ENCODE measurements at places on chromosomes 2 and 18. TPM values are rescaled to one million over a fixed set of nuclear protein-coding genes. Genes with fewer than 3 reads are reported as not detected.

DNA sequence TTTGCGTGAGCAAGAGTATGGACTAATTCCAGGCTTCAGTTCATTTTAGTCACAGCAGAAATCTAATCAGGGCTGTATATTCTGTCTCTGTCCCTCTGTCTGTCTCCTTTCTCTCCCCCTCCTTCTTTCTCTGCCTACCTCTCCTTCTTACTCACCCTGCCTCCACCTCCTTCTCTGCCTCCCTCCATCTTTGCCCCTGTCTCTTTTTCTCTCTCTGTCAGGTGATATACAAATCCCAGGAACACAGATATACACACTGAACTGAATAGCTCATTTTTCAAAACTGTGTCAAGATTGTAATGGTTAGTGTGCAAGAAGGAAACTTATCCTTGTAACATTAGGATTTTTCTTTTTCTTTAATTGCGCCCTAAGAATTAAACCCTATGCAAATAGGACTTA lies 32.5 kb downstream of the SLC8A1 start:
- no peaks in the 10 kb centered on the region for H3K36me3 ChIP-seq
- H3K4me3 ChIP-seq: no peak overlapping the region
- peak overlapping the region; percentile 66 for H3K27ac ChIP-seq
- no peaks in the 10 kb centered on the region for H3K27me3 ChIP-seq

DNA sequence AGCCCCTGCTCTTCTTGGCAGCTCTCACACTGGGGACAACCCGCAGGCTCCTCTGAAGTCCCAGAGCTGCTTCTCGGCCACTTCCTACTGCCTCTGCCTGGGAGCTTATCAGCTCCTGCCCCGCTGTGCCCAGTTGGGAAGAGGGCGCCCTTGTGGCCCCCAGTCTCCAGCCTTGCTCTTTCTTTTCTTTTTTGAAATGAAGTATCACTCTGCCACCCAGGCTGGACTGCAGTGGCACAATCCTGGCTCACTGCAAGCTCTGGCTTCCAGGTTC lies 20.6 kb upstream of the ALPI start:
- no peaks in the 10 kb centered on the region for H3K36me3 ChIP-seq
- H3K27ac ChIP-seq: no peak overlapping the region
- H3K4me3 ChIP-seq: no peak overlapping the region
- no peak for DNase-seq
- H3K4me1 ChIP-seq: peaks cover 2% of the 10 kb centered on the region

GRCh38 chr2:83572400-83572799 lies 886.7 kb downstream of the SUCLG1 start:
- H3K4me1 ChIP-seq: peaks cover 17% of the 10 kb centered on the region
- H3K4me3 ChIP-seq: no peak overlapping the region
- DNase-seq: no peak

GRCh38 chr2:172088245-172089004 lies 3.1 kb downstream of the DLX1 start:
- peak overlapping the region; percentile 99 for H3K27ac ChIP-seq
- H3K36me3 ChIP-seq: peaks cover 8% of the 10 kb centered on the region
- H3K27me3 ChIP-seq: peaks cover 95% of the 10 kb centered on the region

GRCh38 chr18:9466846-9467245 lies 8.5 kb upstream of the RALBP1 start:
- H3K4me3 ChIP-seq: no peak overlapping the region
- no peaks in the 10 kb centered on the region for H3K27me3 ChIP-seq
- H3K4me1 ChIP-seq: no peaks in the 10 kb centered on the region
- no peak overlapping the region for H3K27ac ChIP-seq
- H3K36me3 ChIP-seq: peaks cover 8% of the 10 kb centered on the region

- no peaks in the 10 kb centered on the region for H3K4me1 ChIP-seq
- peaks cover 70% of the 10 kb centered on the region for H3K27me3 ChIP-seq
- no peak overlapping the region for H3K4me3 ChIP-seq
- no peaks in the 10 kb centered on the region for H3K36me3 ChIP-seq
- DNase-seq: no peak
- H3K27ac ChIP-seq: no peak overlapping the region
These were observed 19.4 kb upstream of the ATP6V1B1 start for GRCh38 chr2:70916291-70916690.

GRCh38 chr18:55862693-55863390 lies 274.9 kb upstream of the TCF4 start:
- no peaks in the 10 kb centered on the region for H3K36me3 ChIP-seq
- H3K4me1 ChIP-seq: peaks cover 76% of the 10 kb centered on the region
- peak overlapping the region; percentile 44 for H3K4me3 ChIP-seq
- H3K27ac ChIP-seq: peak overlapping the region; percentile 84

- H3K27ac ChIP-seq: no peak overlapping the region
- no peaks in the 10 kb centered on the region for H3K4me1 ChIP-seq
- H3K4me3 ChIP-seq: no peak overlapping the region
- peaks cover 2% of the 10 kb centered on the region for H3K36me3 ChIP-seq
- H3K27me3 ChIP-seq: no peaks in the 10 kb centered on the region
These were observed 223.3 kb upstream of the STON1 start for GRCh38 chr2:48306409-48307284.

DPYSL5 gene
- 2.8 TPM for total RNA-seq

SLC14A1 gene
- not detected for total RNA-seq

Measured in mesothelial cell of epicardium (in vitro differentiated cells).